ENCODE measurements at places on chromosomes 1 and 21.

DNA sequence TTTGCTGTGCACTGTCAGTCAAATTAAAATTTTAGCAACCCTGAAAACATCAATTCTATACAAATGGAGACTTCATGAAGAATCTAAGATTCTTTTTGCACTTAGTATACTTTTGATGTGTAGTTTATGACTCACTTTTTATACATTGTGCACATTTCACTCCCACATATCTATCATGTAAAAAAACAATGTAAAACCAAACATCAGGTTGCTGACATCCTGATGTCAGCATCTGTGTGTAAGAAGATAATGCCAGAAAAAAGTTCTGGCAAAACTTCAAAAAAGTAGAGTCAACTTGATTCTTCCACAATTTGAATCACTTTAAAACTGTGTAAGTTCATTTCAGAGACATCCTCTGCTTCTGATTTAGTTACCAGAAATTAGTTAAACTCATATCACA lies 115.7 kb downstream of the CENPF start:
- no peak for DNase-seq

- DNase-seq: peak; percentile 64
Measured at GRCh38 chr21:27590271-27590670, 623.4 kb upstream of the ADAMTS5 start.

GRCh38 chr1:48665708-48666407 lies 110.8 kb downstream of the BEND5 start:
- DNase-seq: no peak

DNA sequence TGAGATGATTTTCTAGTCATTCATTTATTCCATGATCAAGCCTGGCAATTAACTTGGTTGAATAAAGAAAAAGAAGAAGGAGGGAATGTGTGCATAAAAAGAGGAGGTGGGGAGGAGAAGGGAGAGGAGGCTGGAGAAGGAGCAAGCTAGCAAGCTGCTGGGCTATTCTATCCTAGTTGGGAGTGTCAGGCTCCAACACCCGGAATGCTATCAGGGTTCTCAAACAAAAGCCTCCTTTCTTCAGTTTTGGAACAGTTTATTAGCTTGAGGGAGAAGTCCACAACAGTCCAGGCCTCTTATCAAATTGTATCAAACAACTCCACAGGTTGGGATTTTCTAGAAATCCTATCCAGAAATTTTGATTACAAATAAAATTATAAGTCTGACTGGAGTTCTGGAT lies 80.0 kb downstream of the BCAR3 start:
- DNase-seq: no peak

GRCh38 chr1:115501476-115501875 lies 140.3 kb upstream of the VANGL1 start:
- no peak for DNase-seq

- peak; percentile 46 for DNase-seq
Measured at GRCh38 chr1:247293047-247293446, 37.2 kb downstream of the VN1R5 start.

- DNase-seq: no peak
Measured at GRCh38 chr1:151476083-151476482, 16.8 kb upstream of the POGZ start.

GRCh38 chr1:25451908-25452307 lies 21.2 kb downstream of the MACO1 start:
- no peak for DNase-seq

DNA sequence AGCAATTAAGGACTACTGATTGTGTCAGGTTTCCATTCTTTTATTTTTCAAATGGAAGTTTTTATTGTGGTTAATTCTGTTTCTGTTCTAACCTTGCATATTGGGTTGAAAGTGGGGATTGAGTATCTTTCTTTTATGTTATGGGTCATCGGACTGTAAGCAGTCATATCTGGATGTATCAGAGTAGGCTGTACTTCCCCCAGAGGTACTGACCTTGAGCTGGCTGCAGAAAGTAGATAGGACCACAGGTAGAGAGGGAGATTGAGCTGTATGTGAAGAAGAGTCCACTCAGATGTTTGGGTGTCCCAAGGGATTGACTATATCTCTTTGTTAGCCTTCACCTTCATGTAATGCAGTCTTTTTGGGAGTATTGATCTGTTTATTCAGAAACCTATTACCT lies 20.5 kb upstream of the ALG14 start:
- no peak for DNase-seq
